H4 (cell line): ENCODE measurements at places on chromosomes 13 and 19.

GRCh38 chr13:32175307-32175706 lies 139.9 kb downstream of the ZAR1L start:
- no peak for DNase-seq

- no peak for DNase-seq
These were observed 69.1 kb upstream of the FLT1 start for GRCh38 chr13:28564030-28564429.

DNA sequence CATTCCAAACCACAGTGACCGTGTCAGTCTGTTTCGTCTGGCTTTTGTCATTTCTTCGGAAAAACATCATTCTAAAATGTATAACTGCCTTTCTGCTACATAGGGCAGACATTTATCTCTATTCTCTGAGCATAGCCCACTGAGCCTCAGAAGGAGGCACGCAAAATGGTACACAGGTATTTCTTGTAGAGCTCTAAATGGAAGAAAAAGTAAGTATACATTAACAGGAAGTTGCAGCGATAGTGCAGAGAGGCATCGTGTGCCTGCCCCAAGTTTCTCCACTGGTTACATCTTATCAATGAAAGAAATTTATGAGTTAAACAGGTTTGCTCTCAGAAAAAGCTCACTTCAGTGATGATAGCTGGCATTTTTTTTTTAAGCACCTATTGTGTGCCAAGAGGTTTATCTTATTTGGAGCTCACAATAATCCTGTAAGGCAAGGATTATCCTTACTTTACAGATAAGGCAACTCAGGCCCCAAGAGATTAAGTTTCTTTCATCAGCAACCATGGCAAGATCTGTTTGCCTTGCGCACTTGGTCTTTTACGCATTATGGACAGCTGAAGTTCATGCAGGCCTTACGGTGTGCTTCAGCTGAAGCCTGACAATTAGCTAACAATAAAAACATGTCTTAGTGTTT lies 1.2 kb upstream of the RCBTB2 start:
- no peak for DNase-seq

- no peak for DNase-seq
These were observed 787.7 kb downstream of the UQCRFS1 start for GRCh38 chr19:28425046-28425931.

DNA sequence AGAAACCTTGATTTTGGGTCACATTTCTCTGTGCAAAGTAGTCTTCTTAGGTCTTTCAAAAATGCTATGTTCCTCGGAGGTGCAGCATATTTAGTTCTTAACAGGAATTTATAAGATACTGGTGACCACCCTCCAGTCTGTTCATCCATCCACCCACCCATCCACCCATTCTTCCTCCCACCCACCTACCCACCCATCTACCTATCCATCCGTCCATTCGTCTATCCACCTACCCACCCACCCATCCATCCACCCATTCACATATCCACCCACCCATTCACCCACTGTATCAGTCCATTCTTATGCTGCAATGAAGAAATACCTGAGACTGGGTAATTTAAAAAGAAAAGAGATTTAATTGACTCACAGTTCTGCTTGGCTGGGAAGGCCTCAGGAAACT lies 74.9 kb downstream of the KCTD15 start:
- no peak for DNase-seq

DNA sequence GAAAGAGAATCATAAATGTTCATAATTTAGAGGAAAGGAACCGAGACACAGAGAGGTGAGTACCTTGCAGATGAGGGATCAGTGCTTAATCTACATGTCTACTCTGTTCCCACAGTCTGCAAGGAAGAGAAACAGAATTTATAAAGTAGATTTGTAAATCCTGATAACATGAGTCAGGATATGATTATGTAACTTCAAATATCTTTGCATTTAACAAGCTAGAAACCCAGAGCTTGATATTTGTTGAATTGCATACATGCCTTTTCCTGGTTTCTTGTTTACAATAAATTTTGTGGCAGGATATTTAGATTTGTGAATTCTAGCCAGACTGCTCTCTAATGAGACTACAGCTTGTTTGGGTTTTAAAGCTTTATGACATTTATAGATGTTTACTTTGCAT lies 219.2 kb downstream of the ENOX1 start:
- DNase-seq = peak; percentile 15

GRCh38 chr13:69935043-69935442 lies 172.6 kb upstream of the ATXN8OS start:
- DNase-seq = peak; percentile 39

- DNase-seq = no peak
These were observed 140.8 kb downstream of the SHISA2 start for GRCh38 chr13:25910991-25911419.

DNA sequence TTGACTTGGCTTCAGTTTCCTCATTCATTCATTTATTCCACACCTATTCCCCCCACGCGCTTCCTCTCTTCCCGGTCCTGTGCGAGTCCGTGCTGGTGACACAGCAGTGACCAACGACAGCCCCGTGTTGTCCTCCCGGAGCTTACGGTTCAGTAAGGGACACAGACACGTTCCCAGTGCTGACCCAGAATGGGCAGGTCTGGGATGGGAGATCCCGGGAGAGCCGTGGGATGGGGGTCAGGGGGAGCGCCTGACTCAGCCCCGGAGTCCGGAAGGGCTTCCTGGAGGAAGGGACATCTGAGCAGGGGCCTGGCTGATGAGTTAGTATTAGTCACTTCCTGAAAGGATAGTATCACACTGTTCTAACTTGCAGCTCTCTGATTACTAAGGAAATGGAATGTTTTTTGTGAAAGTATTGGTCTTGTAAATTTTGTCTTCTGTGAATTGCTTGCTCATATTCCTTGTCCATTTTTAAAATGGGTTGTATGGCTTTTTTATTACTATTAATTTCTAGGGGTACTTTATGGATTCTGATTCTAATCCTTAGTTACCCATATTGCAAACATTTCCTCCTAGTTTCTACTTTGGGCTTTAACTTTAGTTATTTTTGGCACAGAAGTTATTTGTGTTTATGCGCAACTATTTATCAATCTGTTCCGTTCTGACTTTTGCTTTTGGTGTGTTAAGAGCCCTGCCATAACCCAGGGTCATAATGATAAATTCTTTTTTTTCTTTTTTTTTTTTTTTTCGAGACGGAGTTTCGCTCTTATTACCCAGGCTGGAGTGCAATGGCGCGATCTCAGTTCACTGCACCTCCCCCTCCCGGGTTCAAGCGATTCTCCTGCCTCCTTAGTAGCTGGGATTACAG lies 708 bp upstream of the ERCC1 start:
- peak; percentile 88 for DNase-seq

GRCh38 chr13:48976576-48977285 lies 1.0 kb downstream of the FNDC3A start:
- DNase-seq = peak; percentile 23

DNA sequence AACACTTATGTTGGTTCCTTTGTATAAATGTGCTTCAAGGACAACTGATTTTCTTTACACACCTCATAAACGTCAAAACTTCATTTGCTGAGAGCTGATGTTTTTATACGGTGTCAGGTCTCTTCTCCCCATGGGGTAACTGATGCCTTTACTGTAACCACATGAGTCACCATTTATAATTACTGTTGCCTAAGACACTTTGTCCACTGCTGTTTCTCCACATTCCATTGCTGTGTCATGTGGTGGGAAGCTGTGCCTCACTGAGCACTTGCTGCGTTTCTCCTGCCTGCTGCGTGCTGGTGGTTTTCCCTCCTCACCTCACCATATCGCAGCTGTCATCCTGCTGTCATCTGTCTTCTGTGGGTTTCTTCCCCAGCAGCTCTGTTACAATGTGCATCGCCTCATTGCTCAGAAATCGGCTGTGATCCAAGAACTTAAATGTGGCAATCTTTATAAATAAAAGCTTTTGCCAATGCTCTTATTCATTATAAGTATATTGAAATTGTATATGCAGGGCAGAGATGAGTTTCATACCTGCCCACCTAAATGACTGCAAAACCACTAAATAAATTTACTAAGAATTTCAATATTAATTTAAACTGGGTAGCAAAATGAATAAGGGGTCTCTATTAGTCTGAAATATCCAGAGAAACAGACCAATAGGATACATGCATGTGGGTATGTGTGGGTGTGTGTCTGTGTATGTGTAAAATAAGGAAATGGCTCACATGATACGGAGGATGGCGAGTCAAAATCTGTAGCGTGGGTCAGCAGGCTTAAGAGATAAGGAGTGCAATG lies 547.0 kb upstream of the SLITRK5 start:
- DNase-seq = peak; percentile 98

GRCh38 chr19:49057636-49058234 lies at the start of gene CGB7:
CGB7 (minus strand) TSS chr19:49057749; CDS start chr19:49055375, 2,374 bp downstream.
- no peak for DNase-seq

DNA sequence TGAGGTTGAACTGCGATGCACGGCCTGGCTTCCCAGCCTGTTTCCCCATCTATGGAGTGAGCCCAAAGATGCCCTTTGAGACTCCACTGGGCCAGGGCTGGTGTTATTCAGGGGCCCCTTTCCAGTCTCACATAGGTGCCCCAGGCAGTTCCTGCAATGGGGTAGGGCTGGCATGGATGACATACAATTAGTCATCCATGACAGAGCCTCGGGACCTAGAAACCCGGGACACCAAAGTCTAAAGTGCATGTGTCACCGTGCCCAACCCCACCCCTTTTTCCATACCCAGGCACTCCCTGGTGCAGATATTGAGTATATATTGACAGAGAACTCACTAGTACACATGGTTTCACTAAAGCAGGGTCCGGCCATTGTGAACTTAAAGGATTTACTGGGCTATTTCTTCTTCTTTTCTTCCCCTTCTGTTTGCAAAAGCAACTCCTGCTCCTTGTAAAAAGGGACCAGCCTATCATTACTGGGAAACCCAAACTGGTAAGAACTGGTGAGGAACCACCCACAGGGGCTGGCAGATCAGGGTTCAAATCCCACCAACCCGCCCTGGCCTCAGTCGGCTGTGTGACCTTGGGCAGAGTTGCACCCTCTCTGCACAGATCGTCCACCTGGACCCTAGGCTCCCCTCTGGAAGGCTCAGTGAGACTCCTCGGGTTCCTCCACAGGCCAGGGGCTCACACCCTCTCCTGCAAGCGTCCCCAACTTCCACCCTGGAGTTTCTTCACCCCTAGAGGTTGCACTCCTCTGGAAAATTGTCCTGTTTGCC lies 2.7 kb downstream of the B3GNT3 start:
- peak; percentile 56 for DNase-seq

- DNase-seq = peak; percentile 5
These were observed 96.1 kb downstream of the OXGR1 start for GRCh38 chr13:96898212-96898611.

GRCh38 chr13:59823486-59823885 lies 340.2 kb downstream of the DIAPH3 start:
- no peak for DNase-seq
